ENCODE measurements at places on chromosomes 7 and 10. TPM values are rescaled to one million over a fixed set of nuclear protein-coding genes. Genes with fewer than 3 reads are reported as not detected.

Gene FXYD4
- total RNA-seq, result 1.6 TPM

Gene ADGRA1
- 1.2 TPM for total RNA-seq

Gene CTNNA3
- total RNA-seq, result 21.2 TPM

Gene FAM107B
- total RNA-seq, result 53.8 TPM

Gene PHYH
- 30.4 TPM for total RNA-seq

Gene ACBD5
- 26.4 TPM for total RNA-seq

Gene FZD8
- 34.4 TPM for total RNA-seq

Gene LIPK
- not detected for total RNA-seq

Gene CAMK2B
- 6.1 TPM for total RNA-seq

Gene PYROXD2
- 17.6 TPM for total RNA-seq

Gene SPDYE2B
- total RNA-seq, result not detected
